ENCODE measurements at places on chromosomes 3 and 15.

GRCh38 chr15:48577469-48577868 lies 68.0 kb downstream of the FBN1 start:
- no peak for DNase-seq

- no peak for DNase-seq
These were observed 85.5 kb downstream of the VPS13C start for GRCh38 chr15:61974759-61975158.

DNA sequence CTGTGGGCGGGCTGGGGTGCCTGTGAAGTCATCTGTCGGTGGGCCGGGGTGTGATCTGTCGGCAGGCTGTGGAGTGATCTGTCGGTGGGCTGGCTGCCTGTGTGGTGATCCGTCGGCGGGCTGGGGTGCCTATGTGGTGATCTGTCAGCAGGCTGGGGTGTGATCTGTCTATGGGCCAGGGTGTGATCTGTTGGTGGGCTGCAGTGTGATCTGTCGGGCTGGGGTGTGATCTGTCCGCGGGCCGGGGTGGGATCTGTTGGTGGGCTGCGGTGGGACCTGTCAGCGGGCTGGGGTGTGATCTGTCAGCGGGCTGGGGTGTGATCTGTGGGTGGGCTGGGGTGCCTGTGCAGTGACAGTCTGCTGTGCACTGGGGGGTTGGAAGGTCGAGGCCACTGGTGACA lies 204.5 kb downstream of the XXYLT1 start:
- DNase-seq, result no peak

GRCh38 chr3:124837065-124837464 lies 50.1 kb downstream of the ITGB5 start:
- DNase-seq, result no peak

DNA sequence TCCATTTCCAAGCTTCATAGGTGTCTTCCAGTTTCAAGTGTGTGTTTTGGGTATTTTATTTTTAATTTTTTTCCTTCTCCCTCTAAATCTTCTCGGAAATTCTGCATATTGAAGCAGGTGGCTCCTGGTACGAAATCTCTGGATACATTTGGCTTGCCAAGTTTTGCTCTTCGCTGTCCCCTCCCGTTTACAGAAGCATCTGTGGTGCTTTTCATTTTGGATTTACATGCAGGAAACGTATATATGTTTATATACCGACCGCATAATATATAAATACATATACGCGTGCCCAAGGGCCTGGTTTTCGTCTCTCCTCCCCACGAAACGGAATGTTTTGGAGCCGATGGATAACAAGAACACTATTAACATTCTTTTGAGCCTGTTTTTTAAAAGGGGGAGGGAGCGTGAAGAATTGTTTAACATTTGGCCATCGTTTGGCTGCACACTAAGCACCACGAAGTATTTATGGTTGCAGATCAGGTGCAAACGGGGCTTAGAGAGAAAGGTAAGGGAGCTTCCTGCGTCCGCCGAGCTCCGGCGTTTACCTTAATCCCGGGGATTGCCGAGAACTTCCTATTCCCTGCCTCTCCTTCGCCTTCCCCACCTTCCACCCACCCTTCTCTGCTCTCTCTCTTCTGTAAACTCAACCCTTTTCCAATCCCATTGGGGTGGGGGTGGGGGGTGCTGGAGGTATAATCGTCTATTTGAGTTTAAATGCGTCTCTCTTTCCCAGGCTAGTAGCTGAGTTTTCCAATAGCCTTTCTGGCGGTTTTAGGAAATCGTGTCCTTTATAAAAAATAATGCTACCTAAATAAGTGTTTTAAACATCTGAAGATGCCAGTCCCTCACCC lies 1.1 kb upstream of the NLGN1 start:
- DNase-seq, result no peak

DNA sequence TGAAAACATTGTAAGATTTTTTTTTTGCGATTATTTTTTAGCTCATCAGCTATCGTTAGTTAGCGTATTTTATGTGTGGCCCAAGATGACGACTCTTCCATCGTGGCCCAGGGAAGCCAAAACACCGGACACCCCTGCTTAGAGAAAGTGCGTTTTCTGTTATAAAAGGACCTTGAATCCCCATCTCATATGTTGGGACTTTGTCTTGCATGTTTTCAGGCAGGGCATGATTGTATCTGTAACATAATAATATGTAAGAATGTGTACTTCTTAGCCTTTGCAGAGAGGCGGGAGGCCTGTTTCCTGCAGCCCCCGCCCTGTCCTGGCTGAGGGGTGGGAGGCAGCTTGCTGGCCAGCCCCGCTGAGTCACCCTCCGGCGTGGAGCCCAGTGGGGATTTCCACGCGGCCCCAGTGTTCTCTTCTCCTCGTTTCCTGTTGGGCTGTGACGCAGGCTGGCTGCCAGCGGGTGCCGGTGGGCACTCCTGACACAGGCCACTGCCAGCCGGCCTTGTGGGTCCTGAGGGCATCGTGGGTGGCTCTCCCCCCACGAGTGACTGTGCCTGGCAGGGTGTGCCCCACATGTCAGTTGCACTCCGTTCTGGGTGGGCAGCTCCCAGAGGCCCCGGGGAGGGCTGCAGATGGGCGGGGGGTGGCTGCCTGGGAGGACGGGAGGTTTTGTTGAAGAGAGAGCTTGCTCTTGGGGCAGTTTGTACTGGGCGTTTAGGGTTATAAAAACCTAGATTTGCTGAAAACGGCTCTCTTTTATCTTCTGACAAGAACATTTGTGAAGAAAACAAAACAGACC lies 55.6 kb downstream of the SMAD3 start:
- peak; percentile 69 for DNase-seq

- DNase-seq, result no peak
These were observed 322.1 kb downstream of the PYDC2 start for GRCh38 chr3:191783024-191783423.
